ENCODE measurements at places on chromosomes 1 and 21.

- DNase-seq: no peak
These were observed 79.6 kb upstream of the SLFNL1 start for GRCh38 chr1:41101076-41101475.

DNA sequence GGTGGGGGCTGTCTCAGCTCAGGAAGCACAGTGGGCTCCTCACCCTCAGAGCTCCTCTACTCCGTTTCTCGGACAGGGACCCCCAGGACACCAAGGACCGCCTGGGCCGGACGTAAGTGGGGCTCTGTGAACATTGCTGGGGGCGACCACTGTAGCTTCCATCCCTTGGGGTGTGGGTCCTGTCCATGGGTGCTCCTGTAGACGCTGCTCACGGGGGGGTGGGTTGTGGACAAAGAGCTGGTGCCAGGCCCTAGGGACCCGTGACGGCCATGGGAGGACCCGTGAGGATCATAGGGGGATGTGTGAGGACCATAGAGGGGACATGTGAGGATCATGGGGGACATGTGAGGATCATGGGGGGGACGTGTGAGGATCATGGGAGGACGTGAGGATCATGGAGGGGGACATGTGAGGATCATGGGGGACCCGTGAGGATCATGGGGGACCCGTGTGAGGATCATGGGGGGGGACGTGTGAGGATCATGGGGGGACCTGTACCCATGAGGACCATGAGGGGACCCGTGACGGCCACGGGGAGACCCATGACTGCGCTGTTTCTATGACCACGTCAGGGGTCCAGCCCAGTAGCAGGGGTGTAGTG is 18.1 kb downstream of the COL6A1 start:
- DNase-seq: no peak

GRCh38 chr1:206931709-206932108 is 10.0 kb upstream of the FCMR start:
- DNase-seq: no peak

- no peak for DNase-seq
These were observed 1.4 kb downstream of the DENND1B start for GRCh38 chr1:197773856-197774255.

DNA sequence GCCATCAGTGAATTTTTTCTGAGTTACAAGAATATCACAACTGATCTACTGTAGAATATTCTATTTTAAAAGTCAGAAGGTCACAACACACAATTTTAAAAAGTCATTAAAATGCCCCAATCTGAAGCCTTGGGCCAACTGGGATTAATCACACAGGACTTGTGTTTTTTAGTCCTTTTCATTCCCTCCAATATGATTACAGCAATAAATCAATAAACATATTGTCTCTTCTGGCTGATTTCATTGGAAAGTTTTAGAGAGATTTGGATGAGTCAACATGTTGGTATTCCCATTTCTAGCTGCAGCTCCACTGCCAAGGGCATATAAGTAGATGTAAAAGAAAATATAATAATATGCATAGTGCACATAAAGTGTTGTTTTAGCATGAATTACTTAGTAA is 85.8 kb downstream of the NIBAN1 start:
- no peak for DNase-seq

GRCh38 chr1:98813738-98814309 is 152.3 kb downstream of the SNX7 start:
- no peak for DNase-seq

GRCh38 chr1:15724949-15725880 is 10.8 kb upstream of the SLC25A34 start:
- no peak for DNase-seq

GRCh38 chr1:2644591-2645101 is 11.8 kb upstream of the MMEL1 start:
- DNase-seq: no peak

DNA sequence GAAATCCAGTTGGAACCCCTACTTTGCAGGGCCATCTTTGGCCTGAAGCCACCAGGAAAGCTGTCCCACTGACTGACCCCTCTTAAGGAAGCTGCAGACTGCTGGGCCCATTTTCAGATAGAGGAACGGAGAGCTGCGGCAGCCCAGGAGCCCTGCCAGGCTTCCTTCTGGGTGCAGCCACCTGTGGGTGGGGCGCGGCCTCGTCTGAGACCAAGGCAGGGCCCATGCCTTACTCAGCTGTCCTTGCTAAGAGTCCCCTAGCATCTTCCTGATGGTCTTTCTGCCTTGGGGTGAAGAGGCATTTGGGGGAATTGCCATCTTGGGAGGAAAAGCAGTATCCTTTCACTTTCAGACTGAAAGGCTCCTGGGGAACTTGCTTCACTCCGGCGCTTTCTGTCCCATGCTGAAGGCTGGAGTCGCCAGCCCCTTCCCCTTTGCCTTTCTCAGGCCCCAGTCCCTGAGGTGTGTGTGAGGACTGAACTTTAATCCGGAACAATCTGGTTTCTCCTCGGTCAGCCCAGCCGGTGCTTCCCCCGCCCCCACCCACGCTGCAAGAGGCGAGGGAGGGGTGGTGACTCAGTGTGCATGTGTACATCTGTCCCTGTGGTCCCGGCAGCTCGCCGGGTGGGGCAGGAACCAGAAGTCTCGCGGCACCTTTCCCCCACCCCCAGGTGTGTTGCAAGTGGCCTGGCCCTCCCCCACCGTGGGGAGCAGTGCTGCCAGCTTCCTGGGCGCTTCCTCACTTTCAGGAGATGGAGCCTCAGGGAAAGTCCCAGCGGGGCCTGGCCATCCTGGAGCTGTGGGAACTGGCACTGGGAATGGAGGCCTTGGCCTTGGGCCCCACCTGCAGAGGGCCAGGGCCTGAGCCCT is 5.1 kb downstream of the ZC3H12A start:
- peak; percentile 91 for DNase-seq

GRCh38 chr1:28893403-28894102 is 20.8 kb upstream of the EPB41 start:
- peak; percentile 12 for DNase-seq

- no peak for DNase-seq
These were observed 13.3 kb downstream of the RRP15 start for GRCh38 chr1:218298398-218298797.

DNA sequence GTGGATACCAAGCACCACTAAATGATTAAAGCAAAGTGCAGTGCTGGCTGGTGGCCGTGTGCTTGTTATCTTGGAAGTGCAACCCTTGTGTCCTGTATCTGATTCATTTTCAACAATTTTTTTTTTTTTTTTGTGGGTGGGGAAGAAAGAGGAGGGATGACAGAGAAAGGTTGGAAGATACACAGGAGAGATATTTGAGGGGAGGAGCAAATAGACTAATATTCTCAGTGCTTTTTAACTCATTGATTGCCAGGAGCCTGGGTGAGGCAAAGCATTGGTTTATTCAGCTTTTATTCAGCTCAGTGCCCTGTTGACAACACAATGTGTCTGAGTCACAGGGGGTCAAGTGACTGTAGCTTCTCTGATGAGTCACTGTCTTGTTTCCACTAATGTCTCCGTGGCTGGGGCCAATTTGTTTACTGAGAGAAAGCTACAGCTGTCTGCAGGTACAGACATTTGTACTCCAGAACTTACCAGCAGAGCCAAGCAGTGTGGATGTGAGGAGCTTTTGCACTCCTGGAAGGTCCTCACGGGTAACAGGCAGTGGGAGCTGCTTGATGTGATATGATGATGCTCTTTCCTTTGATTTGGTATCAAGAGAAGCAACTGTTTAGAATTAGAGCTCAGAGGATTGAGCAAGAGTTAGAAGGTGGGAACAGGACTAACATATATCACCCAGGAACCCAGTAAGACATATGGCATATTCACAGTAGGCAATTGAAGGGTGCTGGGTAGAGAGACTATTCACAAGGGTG is 23.6 kb upstream of the DNM3 start:
- DNase-seq: peak; percentile 21

GRCh38 chr21:45979651-45980050 is 1.9 kb upstream of the COL6A1 start:
- DNase-seq: no peak

GRCh38 chr1:180815188-180815587 is 97.5 kb upstream of the KIAA1614 start:
- DNase-seq: no peak

DNA sequence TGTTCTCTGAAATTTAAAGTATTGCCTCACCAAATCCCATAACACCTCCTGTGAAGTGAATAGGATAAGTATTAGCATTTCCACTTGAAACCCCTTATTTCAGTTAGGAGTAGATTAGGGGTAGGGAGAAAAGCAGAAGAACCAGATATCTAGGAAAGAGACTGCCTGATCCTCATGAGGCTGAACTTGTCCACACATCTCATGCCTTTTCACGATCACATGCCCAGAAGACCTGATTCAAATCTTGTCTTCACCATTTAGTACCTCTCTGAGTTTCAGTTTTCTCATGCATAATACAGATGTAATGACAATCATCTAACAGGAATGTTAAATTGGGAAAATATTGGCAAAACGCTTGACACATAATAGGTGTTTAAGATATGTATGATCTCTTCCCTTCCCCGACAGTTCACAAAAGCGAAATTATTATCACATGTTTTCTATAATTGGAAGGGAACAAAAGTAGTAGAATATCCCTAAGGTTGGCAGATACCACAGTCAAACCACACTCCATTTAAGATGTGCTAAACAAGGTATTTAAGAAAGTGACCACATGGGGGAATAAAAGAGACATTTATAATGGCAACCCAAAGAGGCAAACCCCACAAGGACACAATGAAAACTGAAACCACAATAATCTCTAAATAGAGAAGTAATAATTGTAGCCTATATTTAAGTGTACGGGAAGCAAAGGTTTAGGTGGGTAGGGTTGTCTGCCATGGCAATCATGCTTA is 25.2 kb downstream of the GFI1 start:
- no peak for DNase-seq

- no peak for DNase-seq
These were observed 158.4 kb downstream of the PTPRU start for GRCh38 chr1:29394521-29395225.

DNA sequence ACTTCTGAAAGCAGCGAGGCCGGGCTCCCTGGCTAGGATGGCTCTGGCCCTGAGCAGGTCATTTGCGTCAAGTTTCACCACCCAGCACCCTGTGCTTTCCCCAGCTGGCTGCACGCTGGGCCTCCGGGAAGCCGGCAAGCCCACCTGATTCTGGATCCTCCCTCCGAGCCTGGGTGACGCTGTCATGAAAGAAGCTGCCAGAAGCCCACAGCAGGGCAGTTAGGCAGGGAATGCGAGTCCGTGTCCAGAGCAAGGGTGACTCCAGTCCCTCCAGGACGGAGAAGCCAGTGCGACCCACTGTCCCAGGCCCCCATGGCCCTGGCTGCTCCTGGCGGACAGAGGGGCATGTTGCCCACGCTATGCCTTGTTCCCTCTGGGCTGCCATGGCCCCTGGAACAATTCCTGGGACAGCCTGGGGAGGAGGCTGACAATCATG is 44.4 kb upstream of the PCBP3 start:
- DNase-seq: no peak

GRCh38 chr1:67755160-67755559 is 70.2 kb downstream of the GADD45A start:
- DNase-seq: no peak

DNA sequence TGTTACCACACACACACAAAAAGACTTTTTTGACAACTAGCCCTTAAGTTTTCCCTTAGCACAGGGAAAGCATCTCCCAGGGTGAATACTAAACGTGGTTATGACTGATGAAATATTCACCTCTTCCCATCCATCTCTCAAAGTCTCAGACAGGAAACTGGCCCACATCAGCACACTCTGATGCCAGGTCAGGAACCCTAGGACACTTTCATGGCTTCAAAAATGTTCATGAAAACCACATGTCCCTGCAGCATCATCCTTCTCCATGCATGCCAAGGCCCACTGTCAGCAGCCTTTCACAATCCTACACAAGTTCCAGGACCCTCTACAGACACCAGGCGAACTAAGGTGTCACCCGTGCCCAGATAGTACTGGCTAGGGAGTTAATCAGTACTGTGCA is 68.7 kb downstream of the DNTTIP2 start:
- DNase-seq: no peak

DNA sequence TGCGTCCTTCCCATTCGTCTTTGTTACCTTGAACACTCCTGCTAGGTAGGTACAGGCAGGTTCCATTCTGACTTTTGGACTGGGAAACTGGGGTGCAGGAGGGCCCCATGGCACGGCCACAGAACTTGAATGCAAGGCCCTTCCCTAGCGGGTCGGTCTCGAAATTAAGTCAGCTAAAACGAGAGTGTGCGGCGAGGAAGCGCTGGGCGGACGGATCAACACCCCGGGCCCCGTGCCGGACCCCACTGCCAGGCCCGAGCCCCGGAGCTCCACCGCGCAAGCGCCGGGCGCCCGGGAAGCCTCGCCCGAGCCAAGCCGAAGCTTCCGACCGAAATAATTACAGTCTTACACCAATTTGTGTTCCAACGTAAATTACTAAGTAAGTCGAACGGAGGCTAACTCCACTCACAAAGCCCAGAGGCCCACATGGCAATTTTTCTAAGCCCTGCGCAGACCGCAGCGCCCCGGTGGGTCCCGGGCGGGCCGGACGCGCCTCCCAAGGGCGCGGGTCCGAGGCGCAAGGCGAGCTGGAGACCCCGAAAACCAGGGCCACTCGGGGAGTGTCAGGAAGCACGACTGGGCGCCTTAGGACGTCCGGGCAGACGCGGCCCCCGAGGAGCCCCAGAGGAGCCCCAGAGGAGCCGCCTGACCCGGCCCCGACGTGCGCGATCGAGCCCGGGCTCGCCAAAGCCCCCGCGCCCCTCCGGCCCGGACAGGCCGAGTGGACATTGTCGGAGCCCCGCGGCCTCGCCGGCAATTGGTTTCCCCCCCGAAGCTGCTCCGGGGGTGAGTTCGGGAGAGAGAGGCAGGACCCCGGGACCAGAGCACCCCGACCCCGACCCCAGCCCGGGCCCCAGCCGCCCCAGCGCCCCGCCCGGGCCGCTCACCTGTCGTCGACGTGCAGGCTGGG is 624 bp downstream of the RIPK4 start:
- no peak for DNase-seq

GRCh38 chr1:143720087-143721023 is 251.4 kb downstream of the FAM72C start:
- DNase-seq: peak; percentile 36

GRCh38 chr1:9302745-9303524 is 10.2 kb downstream of the SPSB1 start:
- DNase-seq: no peak

DNA sequence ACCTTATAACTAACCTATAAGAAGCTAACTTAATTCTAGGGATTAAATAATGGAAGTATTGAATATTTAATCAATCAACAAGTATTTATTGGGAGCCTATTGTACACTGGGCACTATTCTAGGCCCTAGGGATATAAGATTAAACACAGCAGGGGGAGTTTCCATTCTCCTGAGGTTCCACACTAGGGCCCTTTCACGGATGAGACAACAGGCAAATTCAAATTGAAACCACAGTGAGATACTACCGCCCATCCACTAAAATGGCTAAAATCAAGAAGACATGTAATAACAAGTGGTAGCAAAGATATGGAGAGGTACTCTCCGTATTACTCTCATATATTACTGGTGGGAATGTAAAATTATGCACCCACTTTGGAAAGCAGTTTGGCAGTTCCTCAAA is 674.4 kb downstream of the KIF26B start:
- no peak for DNase-seq

DNA sequence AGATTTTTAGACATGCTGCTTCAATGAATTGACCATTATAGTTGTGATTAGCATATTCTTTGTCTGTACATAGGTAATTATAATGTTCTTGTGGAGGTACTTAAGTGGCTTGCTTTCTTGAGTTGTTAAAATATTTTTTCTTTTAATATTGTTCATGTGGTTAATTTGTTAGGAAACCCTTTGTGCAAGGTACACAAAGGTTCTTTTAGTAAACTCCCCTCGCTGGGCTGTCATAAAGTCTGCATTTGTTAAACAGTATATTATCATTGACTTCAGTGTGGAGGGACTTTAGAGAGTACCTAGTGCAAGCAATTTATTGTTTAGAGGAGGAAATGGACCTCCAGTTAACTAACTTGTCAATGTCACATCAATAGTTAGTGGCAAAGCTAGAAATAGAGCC is 52.5 kb downstream of the DISP1 start:
- DNase-seq: no peak

All from stimulated activated CD4-positive, alpha-beta T cell treated with anti-CD3 and anti-CD28 coated beads, Interleukin-2, amount 100 ng/mL, for 24 hours (primary cell).